ENCODE measurements at places on chromosomes 4 and X. TPM values are rescaled to one million over a fixed set of nuclear protein-coding genes. Genes with fewer than 3 reads are reported as not detected.

DNA sequence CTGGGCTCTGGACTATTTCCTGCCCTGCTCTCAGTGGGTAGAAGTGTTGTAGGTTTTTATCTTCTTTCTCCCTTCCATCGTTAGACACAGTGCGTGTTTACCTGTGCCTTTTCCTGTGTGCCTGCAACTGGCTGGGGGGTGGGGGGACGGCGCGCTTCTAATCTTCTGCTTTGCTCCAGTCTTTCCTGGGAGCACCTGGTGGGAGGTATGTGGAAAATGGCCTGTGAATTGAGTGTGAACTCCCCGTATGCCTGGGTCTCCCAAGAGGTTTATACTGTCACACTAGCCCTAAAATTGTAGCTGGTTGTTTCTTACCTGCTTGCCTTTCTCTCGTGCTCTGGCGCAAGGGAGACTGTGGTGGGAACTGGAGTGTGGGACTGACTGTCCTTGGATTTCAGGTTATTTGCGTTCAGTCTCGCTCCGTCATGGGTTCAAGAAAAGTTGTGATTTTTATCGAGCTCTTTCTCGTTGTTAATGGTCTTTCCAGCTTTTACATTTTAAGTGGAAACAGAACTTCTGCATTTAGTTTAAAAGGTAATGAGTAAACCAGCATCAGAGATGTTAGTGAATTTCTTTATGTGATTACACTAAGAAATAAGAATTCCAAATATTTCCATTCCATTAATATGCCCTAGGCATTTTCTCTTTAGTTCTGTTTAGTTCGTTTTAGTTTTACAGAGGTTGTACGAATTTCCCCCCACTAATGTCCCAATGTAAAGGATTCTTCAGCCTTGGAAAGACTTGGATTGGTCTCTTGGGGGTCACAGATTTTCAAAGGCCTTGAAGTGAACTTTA is 15.3 kb downstream of the MRPL1 start:
- H3K27me3 ChIP-seq: no peaks in the 10 kb centered on the region
- no peak for DNase-seq
- H3K4me1 ChIP-seq: no peaks in the 10 kb centered on the region
- H3K36me3 ChIP-seq: peaks cover 10% of the 10 kb centered on the region
- no peak overlapping the region for H3K27ac ChIP-seq

Gene DCHS2
- not detected for total RNA-seq

Gene GLRB
- total RNA-seq: 13.2 TPM

- no peaks in the 10 kb centered on the region for H3K27me3 ChIP-seq
- H3K4me1 ChIP-seq: no peaks in the 10 kb centered on the region
- no peaks in the 10 kb centered on the region for H3K36me3 ChIP-seq
- H3K4me3 ChIP-seq: no peak overlapping the region
These were observed 227.8 kb downstream of the NAF1 start for GRCh38 chr4:162938738-162939485.
